ENCODE measurements at places on chromosomes 13 and 19.

DNA sequence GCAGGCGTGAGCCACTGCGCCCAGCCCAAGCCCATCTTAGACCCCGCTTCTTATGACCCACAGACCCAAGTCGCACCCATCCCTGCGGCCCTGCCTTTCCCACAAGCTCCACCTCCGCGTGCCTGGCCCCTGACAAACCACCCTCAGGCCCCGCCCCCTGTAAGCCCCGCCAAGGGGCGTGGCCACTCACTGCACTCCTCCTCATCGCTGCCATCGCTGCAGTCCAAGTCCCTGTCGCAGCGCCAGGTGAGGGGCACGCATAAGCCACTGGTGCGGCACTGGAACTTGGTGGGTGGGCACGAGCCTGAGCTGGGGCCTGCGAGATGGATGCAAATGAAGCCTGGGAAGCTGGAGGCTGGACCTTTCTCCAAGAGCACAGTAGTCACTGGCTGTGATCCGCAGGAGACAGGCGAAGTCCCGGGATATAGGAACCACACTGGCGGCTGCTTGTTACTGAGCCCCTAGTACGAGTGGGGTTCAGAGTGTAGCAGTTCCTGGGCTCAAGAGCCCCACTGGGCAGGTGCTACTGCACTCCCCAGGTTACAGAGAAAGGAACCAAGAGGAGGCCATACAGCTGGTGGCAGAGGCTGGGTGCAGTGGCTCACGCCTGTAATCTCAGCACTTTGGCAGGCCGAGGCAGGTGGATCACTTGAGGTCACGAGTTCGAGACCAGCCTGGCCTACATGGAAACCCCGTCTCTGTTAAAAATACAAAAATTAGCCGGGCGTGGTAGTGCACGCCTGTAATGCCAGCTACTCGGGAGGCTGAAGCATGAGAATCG, 3.1 kb downstream of the CD320 start:
- DNase-seq = no peak

DNA sequence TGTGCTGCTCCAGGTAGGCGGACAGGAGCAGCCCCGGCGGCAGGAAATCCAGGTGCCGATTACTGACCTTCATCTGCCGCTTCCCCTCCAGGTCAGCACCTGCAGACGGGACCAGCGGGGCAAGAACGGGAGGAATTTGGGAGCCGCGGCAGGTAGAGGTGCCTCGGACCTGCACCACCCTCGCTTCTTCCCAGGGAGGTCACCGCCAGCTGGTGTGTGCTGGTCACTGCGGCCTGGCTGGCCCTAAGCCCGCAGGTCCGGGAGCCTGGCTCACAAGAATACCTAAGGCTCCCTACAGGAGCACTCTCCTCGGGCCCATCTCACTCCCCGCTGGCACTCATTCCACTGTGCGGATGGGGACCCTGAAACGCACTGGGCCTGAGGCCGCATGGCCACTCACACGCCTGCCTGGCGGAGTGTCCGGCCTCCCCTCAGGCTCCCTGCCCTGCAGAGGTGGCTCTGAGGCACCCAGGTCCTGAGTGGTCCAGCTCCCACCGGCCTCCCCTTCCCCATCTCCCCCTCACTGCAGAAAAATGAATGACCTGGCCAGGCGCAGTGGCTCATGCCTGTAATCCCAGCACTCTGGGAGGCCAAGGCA, 4.3 kb downstream of the RNU6-9 start:
- no peak for DNase-seq

- no peak for DNase-seq
Measured at GRCh38 chr13:73090116-73090822, 31.5 kb downstream of the KLF5 start.

DNA sequence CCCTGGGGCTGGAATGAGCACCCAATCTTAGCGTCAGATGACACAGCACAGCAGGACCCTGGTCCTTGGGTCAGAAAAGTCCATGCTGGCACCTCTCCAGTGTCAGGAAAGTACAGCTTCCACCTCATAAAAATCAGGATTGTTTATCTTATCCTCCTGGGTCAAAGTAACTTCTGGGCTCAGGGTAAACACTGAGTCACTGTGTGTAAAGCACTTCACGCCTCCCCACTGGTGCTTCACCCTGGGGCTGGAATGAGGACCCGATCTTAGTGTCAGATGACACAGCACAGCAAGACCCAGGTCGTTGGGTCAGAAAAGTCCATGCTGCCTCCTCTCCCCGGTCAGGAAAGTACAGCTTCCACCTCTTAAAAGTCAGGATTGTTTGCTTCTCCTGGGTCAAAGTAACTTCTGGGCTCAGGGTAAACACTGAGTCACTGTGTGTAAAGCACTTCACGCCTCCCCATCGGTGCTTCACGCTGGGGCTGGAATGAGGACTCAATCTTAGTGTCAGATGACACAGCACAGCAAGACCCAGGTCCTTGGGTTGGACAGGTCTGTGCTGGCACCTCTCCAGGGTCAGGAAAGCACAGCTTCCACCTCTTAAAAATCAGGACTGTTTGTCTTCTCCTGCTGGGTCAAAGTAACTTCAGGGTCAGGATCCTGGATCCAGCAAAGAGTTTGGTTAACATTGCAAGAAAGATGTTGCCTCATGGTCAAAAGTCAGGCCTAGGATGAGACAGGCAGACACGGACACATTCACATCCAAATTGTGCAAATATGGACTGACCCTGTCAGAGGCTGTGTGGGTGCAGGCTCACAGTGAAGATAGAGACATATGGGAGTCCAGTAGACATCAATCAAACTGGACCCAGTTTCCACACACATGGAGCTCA, 39.2 kb upstream of the CYP2A7 start:
- no peak for DNase-seq

DNA sequence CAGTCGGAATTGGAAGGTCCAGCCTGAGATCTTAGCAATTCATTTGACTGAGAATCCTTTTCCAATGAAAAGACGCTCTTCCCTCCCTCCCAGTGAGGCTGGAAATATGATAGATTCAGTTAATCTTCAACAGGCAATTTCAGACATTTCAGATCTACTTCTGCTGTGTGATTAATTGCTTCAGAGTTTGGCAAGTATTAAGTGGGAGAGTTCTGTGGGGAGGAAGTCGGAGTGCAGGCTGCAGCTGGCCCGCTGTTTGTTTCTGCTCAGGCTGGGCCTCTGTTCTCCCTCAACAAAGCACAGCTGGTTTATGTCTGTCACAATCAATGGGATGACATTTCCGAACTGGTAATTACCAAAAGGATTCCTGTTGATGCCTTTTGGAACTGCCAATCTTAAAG, 178.2 kb downstream of the NDFIP2 start:
- no peak for DNase-seq

- no peak for DNase-seq
Measured at GRCh38 chr13:52751196-52751595, 11.6 kb upstream of the CNMD start.

GRCh38 chr13:67277581-67277980, 47.4 kb upstream of the PCDH9 start:
- DNase-seq = no peak

GRCh38 chr19:6465006-6465405, 935 bp downstream of the CRB3 start:
- no peak for DNase-seq

- DNase-seq = no peak
Measured at GRCh38 chr13:60090574-60090973, 73.2 kb downstream of the DIAPH3 start.

GRCh38 chr19:3250675-3251074, 26.2 kb downstream of the CELF5 start:
- no peak for DNase-seq

DNA sequence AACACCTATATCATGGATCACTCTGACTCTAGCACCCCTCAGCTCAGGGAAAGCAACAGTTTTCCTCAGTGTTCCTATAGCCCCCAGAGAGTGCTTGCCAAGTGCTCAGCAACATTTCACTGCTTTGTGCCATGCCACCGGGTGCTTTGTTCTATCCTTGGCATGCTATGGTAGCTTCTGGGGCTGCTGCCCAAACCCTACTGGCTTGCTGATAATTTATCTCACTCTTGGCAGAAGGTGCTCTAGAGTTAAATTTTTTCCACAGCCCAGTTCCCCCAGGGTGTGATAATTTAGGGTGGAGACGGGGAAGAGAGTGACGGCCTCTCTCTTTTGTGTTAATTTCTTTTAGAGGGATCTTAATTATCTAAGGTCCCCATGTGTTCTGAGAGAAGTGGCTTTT, 12.6 kb upstream of the CSNK1A1L start:
- no peak for DNase-seq

- DNase-seq = no peak
Measured at GRCh38 chr19:33040994-33041827, 23.5 kb downstream of the RHPN2 start.

DNA sequence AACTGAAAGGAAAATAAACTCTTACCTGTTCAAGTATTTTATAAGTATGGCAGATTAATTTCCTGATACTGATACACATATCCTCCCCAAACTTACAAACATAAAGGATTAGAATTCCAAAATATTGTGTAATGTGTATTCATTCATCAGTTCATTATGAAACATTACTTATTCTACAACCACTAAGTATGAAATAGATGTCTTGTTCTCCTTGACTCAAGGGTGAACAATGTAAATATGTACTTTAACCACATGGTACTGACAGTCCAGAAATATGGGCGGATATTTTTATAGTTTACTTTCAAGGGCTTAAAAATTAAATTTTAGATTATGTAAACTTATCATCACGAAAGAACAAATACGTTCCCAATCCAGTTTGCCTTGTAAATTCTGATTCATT, 334.0 kb downstream of the LIG4 start:
- DNase-seq = no peak

- no peak for DNase-seq
Measured at GRCh38 chr13:44411841-44412240, 38.2 kb downstream of the SERP2 start.

GRCh38 chr19:54470991-54471782, 1.9 kb downstream of the CDC42EP5 start:
- no peak for DNase-seq

- DNase-seq = peak; percentile 48
Measured at GRCh38 chr13:43933378-43933777, 53.7 kb downstream of the LACC1 start.

DNA sequence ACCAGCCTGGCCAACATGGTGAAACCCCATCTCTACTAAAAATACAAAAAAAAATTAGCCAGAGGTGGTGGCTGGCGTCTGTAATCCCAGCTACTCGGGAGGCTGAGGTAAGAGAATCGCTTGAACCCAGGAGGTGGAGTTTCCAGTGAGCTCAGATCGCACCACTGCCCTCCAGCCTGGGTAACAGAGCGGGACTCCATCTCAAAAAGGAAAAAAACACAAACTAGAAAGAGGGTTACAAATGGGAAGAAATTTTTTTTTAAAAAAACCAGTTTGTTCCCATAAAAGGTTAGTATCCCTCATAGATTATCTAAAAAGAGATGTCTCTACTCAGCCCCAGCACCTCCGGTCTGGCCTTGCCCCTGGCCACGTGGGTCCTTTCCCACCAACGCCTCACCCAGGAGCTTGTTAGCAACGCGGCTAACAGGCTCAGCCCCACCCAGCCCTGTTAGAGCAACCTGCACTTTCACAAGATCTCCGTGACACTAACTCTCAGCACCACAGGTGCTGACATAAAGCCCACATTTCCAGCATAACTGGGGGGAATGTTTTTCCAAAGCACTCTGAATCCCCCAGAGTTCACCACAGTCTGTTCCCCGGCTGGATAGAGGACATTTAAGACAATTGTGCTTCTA, 4.3 kb downstream of the DMKN start:
- DNase-seq = peak; percentile 50

- peak; percentile 84 for DNase-seq
Measured at GRCh38 chr19:6736169-6736916, 1.0 kb downstream of the GPR108 start.

DNA sequence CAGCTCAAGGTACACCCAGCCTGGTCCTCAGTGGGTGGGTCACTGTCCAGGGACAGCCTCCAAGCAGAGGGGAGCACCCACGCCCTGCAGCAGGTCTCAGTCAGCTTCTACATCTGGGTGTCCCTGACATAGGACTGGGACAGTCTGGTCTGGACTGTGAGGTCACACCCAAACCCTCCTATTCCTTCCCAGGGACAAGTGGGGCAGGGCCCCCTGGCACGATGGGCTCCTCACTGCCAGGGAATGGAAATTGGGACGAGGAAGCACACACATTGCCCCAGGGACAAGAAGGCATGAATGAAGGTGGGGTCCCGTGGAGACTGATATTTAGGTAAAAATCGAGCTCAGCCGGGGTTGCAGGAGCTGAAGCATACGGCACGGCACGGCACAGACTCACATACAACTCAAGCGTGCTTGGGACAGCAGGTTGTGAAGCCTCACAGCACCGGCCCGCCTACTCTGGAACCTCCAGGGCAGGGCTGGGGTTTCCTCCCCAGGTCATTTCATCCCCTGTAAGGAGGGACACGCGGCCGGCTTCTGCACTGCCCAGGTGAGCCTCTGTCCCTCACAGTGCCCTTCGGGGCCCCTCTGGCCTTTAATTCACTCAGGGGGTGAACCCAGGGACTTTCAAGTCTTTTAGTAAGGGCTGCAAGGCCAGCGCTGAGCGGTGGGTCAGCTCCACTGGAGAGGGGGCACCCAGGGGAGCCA, 3.5 kb downstream of the PNMA8B start:
- no peak for DNase-seq

DNA sequence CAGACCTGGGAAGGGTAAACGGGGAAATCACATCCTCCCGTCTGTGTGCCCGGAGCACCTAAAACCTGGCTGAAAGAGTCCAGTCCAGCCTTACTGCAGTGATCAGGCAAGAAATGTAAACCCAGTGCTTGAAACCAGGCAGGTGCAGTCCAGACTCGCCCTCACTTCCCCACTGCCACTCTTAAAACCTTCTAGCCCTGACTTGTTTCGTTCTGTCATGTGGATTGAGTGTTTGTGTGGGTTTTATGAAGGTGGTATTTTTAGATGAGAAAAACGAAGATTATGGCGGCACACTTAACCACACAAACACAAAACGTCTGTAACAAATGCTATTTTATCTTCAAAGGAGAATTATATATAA, 839 bp upstream of the CKAP2 start:
- peak; percentile 72 for DNase-seq

- DNase-seq = peak; percentile 70
Measured at GRCh38 chr19:42201489-42202289, 15.8 kb downstream of the DEDD2 start.

- no peak for DNase-seq
Measured at GRCh38 chr13:25874064-25874737, 177.6 kb downstream of the SHISA2 start.

- no peak for DNase-seq
Measured at GRCh38 chr13:40158218-40158617, 502.8 kb downstream of the COG6 start.

GRCh38 chr19:35587321-35587720, 1.3 kb downstream of the PMIS2 start:
- no peak for DNase-seq

- DNase-seq = peak; percentile 29
Measured at GRCh38 chr13:49444524-49445395, 686 bp downstream of the SETDB2 start.

- DNase-seq = no peak
Measured at GRCh38 chr19:30183807-30184490, 188.2 kb upstream of the ZNF536 start.

Measured in GM06990 (cell line).